ENCODE measurements at places on chromosomes 7 and 10.
A peak's percentile ranks its signal among the peaks of the same experiment; 100 is the strongest.

DNA sequence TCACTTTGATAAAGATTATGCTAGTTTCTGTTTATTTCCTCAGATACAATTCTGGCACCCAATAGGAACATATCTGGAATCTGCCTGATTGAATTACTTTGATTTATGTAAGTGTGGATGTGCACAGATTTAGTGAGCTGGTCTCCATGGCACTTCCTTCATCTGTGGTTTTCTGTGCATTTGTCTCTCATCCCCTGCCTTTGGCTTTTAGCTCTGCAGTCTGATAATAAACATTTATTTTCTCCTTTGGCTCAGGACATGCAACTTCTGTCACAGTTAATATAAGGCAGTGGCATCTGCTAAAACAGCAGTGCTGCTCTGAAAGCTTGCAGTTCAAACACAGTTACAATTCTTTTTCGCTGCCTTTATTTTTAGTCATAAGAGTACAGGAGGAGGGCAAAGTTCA is 273.7 kb upstream of the CHRM2 start:
- DNase-seq: no peak

DNA sequence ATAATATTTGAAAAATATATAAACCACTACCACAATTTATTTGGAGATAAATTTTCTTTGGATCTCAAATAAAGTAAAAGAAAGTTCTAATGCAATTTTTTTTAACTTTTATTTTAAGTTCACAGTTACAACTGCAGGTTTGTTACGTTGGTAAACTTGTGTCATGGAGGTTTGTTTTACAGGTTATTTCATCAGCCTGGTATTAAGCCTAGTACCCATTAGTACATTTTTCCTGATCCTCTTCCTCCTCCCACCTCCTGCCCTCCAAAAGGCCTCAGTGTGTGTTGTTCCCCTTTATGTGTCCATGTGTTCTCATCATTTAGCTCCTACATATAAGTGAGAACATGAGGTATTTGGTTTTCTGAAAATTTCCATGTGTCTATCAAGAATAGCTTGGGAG is 54.5 kb downstream of the CAV1 start:
- DNase-seq: no peak

DNA sequence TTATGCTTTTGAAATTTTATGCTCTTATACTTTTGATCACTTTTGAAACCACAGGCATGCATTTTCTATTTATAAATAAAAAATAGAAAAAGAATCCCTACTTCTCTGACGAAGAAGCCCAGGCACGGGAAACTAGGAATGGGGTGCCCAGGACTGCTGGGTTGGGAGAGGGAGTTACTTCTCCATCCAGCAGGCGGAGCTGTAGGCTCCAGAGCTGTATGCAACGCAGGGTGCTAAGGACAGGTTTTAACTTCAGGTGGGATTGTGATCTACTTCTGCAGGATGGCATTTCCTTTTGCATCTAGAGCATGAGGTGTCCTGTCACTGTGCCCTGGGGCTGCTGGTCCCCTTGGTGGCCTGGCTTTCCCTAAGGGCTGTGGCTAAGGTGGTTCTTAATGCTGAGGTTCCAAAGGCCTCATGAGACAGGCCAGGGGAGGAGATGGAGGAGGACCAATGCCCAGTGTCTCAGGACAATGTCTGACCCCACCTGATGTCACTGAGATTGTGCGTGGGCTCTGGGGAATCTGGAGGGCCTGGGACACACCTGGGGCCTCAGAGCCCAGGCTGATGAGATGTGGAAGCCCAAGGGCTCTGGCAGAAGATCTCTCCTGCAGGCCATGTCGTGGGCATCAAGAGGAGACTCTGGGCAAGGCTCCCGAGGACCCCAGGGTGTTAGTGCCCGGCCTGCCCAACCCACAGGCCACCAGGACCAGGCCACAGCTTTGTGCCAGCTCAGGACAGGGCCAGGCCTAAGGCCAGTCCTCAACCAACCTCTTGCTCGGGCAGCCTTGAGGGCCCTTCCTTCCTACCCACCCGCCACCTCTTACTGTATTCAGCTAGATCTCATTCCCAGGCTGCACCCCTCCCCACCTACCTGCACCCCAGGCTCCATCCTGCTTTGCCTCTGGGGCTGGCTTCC is 507 bp downstream of the CCDC201 start:
- DNase-seq: no peak

- DNase-seq: no peak
Measured at GRCh38 chr7:5766321-5766761, 15.1 kb downstream of the RNF216 start.

GRCh38 chr10:119079599-119080520 is 757 bp downstream of the EIF3A start:
- DNase-seq: peak; percentile 89

DNA sequence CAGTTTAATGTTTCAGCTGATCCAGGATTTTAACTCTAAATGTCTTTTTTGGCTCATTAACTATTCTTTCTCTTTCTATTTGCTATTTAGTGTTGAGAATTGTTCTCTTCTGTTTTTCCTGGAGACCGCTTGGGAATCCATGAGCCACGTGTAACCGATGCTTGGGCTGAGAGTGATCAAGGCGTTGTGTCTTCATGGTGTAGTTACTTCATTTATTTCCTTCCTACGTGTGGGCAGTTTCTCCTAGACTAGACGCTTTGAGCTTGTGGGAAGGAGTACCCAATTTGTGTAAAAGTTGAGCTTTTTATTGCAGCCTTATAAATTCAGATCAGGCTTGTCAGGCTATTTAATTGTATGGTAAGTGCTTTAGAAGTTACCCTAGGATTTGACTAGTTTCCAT is 2.9 kb downstream of the EIF3B start:
- no peak for DNase-seq

Measured in GM10248 (cell line).